ENCODE measurements at places on chromosomes 4 and X. TPM values are rescaled to one million over a fixed set of nuclear protein-coding genes. Genes with fewer than 3 reads are reported as not detected.

- DNase-seq, result peak; percentile 59
Measured at GRCh38 chr4:53185869-53186585, 179.8 kb downstream of the SCFD2 start.

- DNase-seq, result no peak
Measured at GRCh38 chrX:11040996-11041395, 70.1 kb upstream of the HCCS start.

- no peak for DNase-seq
Measured at GRCh38 chr4:141099326-141099725, 33.9 kb downstream of the RNF150 start.

GRCh38 chrX:10235851-10236250, 79.1 kb downstream of the CLCN4 start:
- no peak for DNase-seq

The SMIM10L2A gene
- polyA plus RNA-seq, result 2.6 TPM

DNA sequence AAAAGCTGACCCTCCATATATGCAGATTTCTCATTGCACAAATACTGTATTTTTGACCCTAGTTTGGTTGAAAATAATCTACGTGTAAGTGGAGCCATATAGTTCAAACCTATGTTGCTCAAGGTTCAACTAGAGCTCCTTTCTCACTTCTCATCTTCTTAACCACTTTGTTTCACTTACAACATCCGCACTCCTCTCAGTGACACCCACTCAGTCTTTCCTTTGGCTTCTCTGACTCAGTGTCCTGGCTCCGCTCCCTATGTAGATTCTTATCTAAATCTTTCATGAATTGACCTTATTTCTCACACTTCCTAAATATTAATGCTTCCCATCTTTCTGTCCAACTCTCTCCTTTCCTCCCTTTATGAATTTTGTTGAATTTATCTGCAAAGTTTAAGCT, 32.9 kb upstream of the DKK2 start:
- no peak for DNase-seq

GRCh38 chr4:113708250-113708649, 53.3 kb downstream of the CAMK2D start:
- no peak for DNase-seq

The MMRN1 gene
- polyA plus RNA-seq, result 2.2 TPM

GRCh38 chr4:167233685-167234315, 494 bp downstream of the SPOCK3 start:
- DNase-seq, result peak; percentile 14

The SLC2A9 gene
- polyA plus RNA-seq, result 5.0 TPM

GRCh38 chr4:142485452-142485851, 360.6 kb downstream of the INPP4B start:
- DNase-seq, result no peak

GRCh38 chr4:28225050-28225449, 1364.4 kb downstream of the STIM2 start:
- no peak for DNase-seq

The UGT2B15 gene
- not detected for polyA plus RNA-seq

Measured in hindlimb muscle (tissue), 1 donor.